CD4-positive, alpha-beta T cell treated with Interleukin-6 at 100 ng/mL for 8 hours (primary cell): ENCODE measurements at places on chromosomes 12 and 14.

DNA sequence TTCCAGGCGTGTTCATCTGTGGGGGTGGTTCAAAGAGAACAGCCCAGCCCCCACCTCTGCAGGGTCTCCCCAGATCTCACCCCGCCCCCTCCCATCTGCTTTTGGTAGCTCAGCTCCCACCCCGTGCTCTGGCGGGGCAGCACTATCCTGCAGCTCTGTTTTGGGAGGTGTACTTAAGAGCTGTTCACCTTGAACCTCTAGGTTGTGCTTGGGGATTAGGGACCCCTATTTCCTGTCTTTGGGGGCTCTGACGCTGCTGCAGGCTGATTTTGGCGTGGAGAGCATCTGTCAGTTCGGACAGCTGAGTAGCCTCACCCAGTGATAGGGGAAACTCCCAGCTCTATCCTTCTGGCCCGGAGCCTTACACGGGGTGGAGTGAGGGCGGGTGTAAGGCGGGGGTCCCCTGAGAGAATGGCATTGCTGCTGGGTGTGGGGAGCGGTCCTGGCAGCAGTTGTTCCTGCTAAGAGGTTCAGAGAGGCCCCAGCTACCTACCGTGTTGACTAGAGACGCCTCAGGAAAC is 765 bp downstream of the TMEM120B start:
- DNase-seq, result no peak

DNA sequence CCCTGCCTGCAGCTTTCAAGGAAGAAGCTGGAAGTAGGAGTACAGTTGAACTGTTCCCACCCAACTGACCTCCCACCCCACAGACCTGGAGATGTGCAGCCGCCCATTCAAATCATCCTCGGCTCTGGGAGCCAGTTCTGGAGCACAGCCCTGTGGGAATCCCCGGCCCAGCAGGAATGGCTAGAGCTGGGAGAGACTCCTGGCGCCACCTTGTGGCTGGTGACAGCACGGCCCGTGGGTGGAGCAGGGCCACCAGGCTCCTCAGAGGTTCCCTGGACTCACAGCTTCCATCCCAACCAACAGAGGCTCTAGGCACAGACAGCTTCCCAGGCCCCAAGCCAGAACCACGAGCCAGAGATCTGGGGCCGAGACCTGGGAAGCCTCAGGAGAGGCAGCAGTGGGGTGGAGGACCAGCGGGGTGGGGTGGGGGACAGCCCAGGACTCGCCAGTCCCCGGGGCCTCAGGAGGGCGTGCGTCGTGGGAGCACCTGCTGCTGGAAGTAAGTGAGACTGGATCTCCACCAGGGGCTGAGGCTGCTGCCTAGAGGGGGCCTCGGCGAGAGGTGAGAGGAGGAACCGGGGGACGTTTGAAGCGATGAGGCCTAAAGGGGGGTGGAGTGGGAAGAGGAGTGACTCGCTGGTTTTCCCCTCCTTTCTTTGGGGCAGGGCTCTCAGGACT is 43.4 kb downstream of the RNF34 start:
- peak; percentile 48 for DNase-seq

- DNase-seq, result peak; percentile 59
Observed at GRCh38 chr12:9869307-9870161, at the start of gene CLEC2B. CLEC2B (minus strand) TSS chr12:9869354.

DNA sequence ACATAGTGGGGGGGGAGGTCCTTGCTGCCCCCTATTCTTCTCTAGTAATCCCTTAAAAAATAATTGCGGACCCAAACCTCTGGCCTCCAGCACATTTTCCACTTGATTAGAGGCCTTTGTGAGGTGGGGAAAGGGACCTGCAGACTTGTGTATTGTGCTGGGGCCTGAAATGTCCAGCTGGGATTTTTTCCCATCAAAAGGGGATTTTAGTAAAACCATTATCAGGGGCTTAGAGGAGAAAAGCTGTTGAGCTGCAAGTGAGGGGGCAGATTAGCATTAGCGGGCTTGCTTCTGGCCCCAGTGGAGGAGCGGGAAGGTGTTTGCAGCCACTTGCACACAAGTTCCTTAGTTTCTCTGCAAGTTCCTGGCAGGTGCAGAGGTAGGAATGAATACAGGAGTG is 13.9 kb downstream of the FBXL14 start:
- no peak for DNase-seq

DNA sequence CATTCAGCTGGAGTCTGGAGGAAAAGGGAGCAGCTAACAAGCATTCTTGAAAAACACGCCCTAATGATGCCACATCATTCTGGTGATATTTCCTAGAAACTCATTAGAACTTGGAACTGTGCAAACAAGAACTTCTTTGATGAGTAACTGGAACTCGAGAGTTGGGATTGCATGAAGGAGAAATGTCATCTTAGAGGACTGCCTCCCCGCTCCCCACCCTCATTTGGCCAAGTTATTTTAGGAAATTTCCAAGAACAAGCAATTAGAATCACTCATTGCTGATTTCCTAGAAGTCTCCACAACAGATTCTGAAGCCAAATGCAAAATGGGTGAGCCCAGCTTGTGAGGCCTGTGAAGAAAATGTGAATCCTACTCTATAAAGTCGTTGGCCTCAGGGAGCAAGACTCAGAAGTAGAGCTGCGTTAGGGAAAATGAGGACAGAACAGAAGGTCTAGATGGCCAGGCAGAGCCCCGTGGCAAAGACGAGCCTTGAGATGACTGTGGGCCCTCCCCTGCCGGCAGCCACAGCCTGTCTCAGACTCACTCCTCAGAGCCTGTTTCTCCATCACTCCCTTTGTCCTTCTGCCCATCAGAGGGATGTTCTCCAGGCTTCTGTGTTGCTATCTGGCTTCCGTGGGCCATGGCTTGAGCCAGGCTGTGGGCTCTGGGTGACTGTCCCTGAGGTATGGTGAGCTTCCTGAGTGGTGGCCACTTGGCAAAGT is 38.4 kb downstream of the RTL1 start:
- no peak for DNase-seq

DNA sequence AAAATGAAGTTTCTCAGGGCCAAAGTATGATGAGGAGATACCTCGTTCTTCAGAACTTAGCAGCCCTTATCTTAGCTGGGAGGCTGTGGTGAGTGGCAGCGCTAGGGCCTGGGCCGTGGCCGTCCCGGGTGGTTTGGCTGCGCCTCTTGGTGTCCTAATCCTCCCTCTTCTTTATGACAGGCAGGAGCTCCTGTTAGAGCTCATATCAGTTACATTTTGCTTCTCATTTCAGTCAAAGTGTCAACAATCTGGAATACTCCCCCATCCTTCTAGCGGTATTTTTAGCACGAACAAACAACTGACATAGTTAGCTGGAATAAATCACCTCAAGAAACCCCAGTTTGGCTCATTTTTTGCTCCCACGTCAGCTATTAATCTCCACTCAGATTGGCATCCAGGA is 188.8 kb downstream of the TTC7B start:
- DNase-seq, result no peak

GRCh38 chr14:53295985-53296582 is 143.0 kb upstream of the DDHD1 start:
- peak; percentile 35 for DNase-seq

- DNase-seq, result no peak
Observed at GRCh38 chr12:110373025-110373424, 30.5 kb downstream of the ANAPC7 start.

DNA sequence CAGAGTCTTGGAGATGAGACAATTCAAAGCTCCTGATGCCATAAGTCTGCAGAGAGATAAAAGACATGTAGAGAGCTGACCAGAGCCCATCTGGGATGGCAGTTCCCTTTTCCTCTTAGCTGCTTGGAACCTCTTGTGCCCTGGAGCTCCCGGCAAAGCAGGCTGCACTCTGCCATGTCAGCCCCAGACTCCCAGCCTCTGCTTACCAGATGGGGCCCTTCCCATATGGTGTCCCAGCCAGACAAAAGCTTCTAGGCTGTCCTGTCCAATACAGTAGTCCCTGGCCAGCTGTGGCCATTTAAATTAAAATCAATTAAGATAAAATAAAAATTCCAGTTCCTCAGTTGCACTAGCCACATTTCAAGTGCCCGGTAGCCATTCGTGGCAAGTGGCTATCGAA is 303.9 kb downstream of the TTC6 start:
- no peak for DNase-seq

- no peak for DNase-seq
Observed at GRCh38 chr12:67773896-67774295, 125.4 kb downstream of the DYRK2 start.

DNA sequence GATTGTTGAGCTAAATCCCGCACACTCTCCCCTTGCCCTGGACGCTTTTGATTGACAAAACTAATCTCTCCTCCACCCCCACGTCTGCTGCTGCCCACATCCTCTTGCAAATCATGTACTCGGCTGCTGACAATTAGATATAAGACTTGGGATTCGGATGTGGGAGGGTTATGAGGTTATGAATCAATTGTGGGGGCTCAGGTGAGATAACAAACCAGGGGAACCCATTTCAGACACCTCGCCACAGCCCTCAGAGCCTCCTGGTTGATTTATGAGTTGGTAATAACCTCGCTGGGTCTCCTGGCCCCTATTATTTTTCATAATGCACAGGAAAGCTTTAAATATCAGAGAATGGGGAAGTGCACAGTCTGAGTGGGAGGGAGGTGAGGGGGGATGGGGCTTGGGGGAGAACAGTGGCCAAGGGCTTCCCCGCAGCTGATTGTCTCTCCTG is 449.9 kb downstream of the DPF3 start:
- DNase-seq, result peak; percentile 33

DNA sequence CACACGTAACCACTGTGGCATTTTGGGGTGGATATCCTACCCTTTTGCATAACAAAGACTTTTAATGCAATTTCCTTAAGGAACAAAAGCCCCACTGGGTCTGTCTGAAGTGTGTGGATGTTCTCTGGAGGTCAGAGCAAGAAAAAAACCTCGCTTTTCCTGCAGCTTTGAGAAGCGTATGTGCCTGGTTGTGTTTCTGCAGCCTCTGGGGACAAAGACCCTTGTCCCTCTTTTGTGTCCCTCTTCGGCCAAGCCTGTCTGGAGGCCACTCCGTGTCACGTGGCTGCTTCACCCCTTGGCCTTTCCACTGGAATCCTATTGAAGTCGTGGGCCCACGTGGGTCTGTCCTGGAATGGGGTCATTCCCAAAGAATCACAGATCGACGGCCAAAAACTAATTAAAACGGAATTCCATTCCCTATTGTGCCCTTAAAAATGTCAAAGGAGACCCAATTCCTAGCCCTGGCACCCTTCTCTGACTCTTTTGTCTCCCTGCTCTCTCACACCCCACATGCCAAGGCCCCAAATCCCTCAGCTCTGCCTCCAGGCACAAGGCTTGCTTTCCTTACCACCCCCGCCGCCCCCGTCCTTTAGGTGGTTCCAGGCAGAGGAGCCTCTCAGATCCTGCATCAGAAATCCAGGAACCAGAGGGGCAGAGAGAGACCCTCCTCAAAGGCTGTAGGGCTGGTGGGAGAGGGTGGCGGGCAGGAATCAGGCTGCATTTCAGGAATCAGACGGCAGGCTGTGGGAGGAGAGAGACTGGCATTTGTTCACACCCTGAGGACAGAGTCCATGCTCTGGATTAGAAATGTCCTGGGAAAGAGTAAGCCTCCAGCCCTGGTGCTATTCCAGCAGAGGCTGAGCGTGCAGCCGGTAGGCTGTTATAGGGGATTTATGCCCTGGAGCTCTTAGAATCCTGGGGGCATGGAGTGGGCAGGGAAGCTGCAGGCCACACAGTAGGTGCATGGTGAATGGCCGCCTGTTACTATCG is 12.6 kb upstream of the CYP46A1 start:
- DNase-seq, result no peak

DNA sequence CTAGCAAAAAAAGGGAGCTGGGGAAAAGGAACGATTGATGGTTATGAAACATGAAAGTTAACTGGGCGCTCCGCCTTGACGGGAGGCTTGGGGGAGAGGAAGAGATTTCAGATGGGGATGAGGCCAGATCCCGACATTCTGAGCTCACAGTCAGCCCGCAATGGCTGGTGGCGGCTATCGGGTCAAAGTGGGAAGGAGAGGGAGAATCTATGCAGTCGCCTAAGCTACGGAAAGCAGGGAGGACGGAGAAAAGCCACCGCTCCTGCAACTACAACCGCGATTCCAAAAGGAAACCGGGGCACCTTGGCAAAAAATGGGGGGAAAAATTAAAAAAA is 502 bp downstream of the MPHOSPH9 start:
- DNase-seq, result no peak

GRCh38 chr14:74867673-74868072 is 8.3 kb downstream of the PROX2 start:
- peak; percentile 57 for DNase-seq

- no peak for DNase-seq
Observed at GRCh38 chr14:93759719-93760307, 28.5 kb downstream of the PRIMA1 start.

- DNase-seq, result no peak
Observed at GRCh38 chr14:89990218-89990617, 34.5 kb downstream of the TDP1 start.

DNA sequence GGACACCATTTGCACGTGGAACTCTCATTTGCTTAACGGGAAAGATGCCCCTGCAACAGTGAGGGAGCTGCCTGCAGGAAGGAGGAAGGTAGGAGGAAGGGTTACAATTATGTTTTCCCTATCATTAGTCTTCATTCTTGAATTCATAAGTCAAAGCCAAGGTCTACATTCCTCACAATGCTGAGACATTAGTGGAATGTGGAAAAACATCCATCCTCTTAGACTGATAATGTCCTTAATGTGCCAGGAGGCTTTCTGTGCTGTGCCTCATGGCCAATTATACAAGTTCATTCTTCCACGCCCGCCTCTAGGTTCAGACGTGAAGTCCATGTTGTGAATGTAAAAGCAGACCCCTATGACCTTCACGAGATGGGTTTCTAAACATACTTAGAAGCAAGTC is 1212.4 kb upstream of the TMEM132C start:
- no peak for DNase-seq

DNA sequence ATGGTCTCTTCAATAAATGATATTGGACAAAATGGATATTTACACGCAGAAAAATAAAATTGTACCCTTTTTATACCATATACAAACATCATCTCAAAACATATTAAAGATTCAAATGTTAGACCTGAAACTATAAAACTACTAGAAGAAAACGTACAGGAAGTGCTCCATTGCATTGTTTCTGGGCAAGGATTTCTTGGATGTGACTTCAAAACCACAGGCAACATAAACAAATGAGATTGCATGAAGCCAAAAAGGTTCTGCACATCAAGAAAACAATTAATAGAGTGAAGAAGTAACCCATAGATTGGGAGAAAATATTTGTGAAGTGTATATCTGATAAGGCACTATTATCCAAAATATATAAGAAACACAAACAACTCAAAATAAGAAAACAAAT is 812.4 kb downstream of the NRXN3 start:
- DNase-seq, result no peak

GRCh38 chr12:51361161-51362016 is 14.9 kb upstream of the CELA1 start:
- no peak for DNase-seq

DNA sequence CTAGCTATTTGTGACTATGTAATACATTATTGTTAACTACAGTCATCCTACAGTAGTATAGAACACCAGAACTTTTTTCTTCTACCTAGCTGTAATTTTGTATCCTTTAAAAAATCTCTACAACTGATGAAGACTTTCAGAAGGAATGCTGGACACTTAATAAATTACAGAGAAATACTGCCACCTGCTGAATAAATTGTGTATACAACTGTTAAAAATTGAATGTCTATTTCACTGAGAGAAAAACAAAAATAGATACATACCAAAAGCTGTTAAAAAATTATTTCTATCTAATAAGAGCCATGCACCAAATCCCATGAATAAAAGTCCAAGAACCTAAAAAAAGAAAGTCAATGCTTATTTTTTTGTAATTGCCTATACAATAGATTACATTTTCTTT is 6.6 kb downstream of the TSPAN19 start:
- DNase-seq, result no peak
